GM03348 (cell line): ENCODE measurements at places on chromosomes 2 and 18.

GRCh38 chr2:21233194-21233593 lies 109.4 kb downstream of the TDRD15 start:
- DNase-seq: no peak

DNA sequence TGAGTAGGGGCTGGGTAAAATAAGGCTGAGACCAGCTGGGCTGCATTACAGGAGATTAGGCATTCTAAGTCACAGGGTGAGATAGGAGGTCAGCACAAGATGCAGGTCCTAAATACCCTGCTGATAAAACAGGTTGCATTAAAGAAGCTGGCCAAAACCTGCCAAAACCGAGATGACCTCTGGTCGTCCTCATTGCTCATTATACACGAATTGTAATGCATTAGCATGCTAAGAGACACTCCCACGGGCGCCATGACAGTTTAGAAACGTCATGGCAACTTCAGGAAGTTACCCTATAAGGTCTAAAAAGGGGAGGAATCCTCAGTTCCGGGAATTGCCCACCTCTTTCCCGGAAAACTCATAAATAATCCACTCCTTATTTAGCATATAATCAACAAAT lies 132.2 kb downstream of the ARL4C start:
- no peak for DNase-seq

DNA sequence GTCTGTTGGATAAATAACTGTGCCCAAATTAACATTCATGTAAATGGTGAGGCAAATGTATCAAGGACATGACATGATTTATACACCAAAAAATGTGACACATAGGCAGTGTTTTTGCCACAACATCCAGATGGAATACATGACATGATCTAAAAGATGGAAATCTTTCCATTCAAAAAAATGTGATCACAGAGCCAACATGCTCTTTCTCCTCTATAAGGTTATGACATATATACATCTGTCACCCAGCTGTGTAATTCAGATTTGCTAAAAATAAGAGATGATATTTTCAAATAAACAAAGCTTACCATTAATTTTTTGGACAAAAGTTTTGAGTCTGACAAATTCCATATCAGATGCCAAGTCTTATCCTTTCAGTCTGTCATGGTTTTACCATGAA lies 95.5 kb upstream of the COL3A1 start:
- no peak for DNase-seq

- DNase-seq: no peak
These were observed 463.6 kb upstream of the REG3G start for GRCh38 chr2:78561876-78562275.

DNA sequence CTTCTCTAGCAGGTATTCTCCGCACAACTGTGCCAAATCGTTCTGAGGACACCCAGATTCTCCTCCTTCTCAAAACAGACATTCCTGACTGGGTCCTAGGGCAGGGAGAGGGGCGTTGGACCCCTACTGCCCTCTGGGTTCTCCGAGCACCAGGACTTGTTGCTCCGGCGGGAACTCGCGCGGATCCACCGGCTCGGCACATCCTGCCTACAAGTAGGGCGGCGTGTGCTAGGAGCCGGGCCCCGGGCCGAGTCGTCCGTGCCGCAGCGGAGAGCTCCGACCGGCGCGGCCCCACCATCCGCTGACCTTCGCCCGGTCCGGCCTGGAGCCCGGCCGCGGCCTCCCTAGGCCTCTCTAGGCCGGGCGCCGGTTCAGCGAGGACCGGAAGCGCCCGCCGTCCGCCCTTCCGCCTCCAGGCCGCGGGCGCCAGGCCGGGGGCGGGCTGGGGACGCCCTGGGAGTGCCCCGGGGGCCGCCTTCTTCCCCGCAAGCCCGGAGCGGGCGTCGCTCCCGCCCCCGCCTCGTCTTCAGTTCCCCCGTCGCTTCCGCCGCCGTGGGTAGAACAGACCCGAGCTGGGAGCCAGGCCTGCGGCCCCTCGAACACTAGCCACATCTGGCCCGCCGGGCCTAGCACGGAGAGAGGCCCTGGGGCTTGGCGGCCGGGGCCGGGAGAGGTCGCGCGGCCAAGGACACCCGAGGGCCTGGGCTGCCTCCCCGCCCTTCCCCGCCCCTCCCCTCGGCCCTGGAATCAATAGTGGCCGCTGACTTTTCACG lies 7.6 kb upstream of the ONECUT2 start:
- DNase-seq: no peak
